Transverse colon (tissue), 4 donors: ENCODE measurements at places on chromosomes 1 and 21. TPM values are rescaled to one million over a fixed set of nuclear protein-coding genes. Genes with fewer than 3 reads are reported as not detected.

GRCh38 chr1:150186789-150187559 lies 37.3 kb downstream of the PLEKHO1 start:
- DNase-seq: no peak

- no peak for DNase-seq
Observed at GRCh38 chr1:88549536-88549935, 134.5 kb upstream of the PKN2 start.

DNA sequence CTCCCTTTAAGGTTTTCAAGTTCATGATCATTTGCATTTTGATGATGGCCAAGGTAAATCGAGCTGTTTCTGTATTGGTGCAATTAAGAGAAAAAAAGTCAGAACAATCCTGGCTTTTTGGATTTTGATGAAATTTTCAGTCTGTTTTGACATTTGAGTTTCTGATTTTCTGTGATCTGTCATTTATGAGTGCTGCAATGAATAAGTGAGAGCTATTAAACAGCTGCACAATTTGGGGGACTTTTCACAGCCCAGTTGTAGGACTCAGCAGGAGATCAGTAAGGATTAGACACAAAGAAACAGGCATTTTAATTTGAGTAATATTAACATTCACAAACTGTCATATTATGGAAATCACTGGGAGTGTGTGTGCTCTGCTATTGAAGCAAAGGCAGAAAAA lies 452.9 kb upstream of the CXADR start:
- no peak for DNase-seq

Gene NUP210L
- total RNA-seq: not detected

Gene RIPPLY3
- 0.27 TPM for total RNA-seq
